ENCODE measurements at places on chromosomes 2 and 18. TPM values are rescaled to one million over a fixed set of nuclear protein-coding genes. Genes with fewer than 3 reads are reported as not detected.

The ZBTB7C gene
- total RNA-seq: 1.0 TPM

The ABCB11 gene
- 9.2 TPM for total RNA-seq

The ALPI gene
- total RNA-seq: 3.9 TPM

The ADAM23 gene
- total RNA-seq: 2.0 TPM

DNA sequence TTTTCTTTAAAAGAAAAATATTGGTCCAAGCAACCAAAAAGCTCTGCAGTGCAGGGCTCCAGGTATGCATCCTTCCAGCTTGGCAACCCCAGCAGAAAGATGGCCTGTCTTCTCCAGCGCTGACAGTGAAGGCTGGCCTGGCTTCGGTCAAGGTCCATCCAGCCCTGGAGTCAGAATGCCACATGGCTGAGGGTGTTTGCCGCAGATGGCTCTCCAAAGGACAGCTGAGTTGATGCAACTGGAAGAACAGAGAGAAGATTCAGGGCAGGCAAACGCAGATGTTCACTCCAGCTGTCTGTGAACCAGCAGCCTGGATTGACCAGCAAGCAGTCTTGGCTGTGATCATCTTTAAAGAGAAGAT, 51.4 kb downstream of the MARCO start:
- DNase-seq: no peak

DNA sequence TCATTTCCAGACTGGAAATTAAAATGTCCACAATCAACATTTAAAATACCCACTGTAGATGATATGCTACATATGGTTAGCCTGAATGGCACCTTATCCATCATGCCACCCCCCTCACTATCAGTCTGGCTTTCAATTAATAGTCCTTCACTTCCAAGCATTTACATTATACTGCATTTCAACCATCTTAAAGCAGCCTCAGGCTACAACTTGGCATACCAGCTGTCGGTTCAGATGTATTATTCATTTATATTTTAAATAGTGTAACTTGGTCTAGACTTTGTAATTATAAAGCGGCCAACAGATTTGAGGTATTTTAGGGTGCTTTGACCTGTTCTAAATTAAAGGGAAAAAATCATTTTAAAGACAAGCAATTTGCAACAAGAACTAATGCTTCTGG, 2.6 kb downstream of the GCG start:
- no peak for DNase-seq
